ENCODE measurements at places on chromosomes 5 and 9.

GRCh38 chr9:34403554-34404380 is 27.1 kb upstream of the MYORG start:
- DNase-seq: peak; percentile 26

GRCh38 chr5:90056911-90057705 is 352.4 kb downstream of the CETN3 start:
- DNase-seq: no peak

GRCh38 chr9:17425384-17425783 is 153.5 kb upstream of the SH3GL2 start:
- no peak for DNase-seq

- DNase-seq: no peak
Measured at GRCh38 chr5:912280-913091, 19.8 kb downstream of the TRIP13 start.

DNA sequence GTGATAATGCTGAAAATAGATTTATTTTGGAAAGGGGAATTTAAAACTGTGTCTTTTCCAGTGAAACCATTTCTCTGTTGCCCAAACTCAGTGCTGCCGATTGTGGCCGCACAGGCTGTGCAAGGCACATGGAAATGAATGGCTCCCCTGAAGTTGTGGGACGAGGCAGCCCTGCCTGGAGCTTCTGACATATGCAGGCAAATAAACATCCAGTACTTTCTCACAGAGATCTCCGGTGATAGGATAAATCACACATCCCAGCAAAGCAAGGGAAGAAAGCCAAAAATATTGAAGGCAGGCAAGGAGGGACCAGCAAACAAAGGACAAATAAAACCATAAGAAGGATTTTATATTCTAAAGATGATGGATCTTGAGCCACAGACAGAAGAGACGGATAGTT is 464.5 kb downstream of the MTRR start:
- DNase-seq: no peak

DNA sequence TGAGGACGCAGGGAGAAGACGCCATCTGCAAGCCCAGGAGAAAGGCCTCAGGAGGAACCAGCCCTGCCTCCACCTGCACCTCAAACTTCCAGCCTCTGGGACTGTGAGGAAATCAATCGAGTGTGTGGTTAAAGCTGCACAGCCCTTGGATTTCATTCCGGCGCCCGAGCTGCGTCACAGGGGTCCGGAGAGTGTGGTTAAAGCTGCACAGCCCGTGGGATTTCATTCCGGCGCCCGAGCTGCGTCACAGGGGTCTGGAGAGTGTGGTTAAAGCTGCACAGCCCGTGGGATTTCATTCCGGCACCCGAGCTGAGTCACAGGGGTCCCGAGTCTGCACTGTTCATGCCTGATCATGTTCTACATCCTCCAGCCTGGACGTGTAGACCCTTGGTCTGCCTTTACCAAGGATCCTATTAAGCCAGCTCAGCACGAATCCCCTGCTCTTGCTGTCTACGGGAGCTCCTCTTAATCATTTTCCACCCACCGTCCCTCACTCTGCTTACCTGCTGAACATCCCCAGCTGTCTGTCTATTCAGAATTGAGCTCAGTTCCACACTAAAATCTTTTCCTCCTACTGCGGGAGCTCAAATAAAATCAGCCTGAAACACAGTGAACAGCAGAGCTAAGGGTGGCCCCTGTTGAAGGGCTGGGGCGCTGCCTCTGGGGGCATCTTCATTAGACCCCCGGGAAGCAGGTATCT is 73.0 kb upstream of the OLFM1 start:
- DNase-seq: no peak

GRCh38 chr5:83567741-83568140 is 96.2 kb downstream of the VCAN start:
- DNase-seq: no peak

GRCh38 chr9:135994501-135995192 is 33.5 kb upstream of the UBAC1 start:
- no peak for DNase-seq

- DNase-seq: no peak
Measured at GRCh38 chr5:140145256-140145655, 19.5 kb downstream of the IGIP start.

- DNase-seq: no peak
Measured at GRCh38 chr5:129477532-129477931, 17.4 kb downstream of the ADAMTS19 start.

- no peak for DNase-seq
Measured at GRCh38 chr9:116088396-116088795, 65.2 kb upstream of the PAPPA start.

DNA sequence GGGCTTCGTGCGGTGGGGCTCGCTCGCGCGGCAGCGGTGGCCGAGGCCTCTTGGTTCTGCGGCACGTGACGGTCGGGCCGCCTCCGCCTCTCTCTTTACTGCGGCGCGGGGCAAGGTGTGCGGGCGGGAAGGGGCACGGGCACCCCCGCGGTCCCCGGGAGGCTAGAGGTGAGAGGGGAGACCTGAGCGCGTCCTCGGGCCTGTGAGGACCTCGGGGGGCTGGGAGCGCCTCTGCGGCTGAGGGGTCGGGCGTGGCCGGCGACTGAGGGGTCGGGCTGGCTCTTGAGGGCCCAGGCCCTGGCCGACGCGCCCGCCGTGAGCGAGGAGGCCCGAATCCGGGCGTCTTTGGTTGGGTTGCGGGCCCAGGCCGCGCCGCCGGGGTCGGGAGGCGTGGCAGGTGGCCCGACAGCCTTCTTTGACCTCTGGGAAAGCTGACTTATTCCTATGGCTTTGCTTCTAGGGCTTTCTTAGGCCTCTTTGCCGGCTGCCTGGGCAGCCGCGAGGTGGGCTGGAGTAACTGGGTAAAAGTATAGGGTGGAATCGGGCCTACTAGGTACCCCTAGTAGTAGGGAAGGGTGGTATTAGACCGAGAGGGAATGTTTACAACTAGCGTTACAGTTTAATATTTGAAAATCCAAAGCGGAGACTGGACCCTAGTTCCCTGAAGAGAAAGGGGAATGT is at the start of gene CANX:
TSS of gene CANX (plus strand) at position 33 of the 681 bp plus-strand sequence. CDS start 6,715 bp downstream, outside the sequence.
- DNase-seq: no peak

DNA sequence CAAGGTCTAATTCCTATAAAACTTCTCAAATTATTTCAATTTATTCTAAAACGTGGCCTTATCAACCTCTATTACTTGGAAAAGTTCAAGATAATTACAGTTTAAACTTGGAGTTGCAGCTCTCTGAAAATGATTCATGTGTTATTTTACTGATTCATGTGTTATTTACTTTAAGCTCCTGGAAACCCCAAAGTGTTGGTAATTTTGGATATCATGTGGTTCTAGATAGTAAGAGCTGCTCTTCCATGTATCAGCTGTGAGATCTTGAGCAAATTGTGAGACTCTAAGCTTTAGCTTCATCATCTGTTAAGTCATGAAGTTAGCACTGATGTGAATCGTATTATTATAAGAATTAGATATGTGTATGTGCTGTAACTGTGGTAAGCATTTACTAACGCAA is 749.2 kb downstream of the TLE4 start:
- DNase-seq: peak; percentile 45

DNA sequence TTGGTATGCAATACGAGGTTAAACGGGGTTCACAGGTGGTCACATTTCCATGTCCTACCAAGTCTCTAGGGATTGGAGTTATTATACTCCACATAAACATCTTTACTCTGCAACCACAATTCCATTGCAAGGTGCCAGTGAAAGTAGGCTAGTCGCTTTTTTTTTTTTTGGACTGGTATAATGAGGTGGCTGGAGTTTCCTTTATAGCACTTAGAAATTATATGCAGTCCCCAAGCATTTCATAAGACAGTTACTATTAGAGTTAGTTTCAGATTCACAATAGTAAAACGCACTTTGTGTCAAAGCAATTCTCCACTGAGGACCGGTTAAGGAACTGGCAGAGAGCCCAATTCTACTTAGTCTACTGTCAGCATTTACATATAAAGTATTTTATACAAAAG is 1.4 kb downstream of the MEF2C start:
- DNase-seq: no peak

- DNase-seq: peak; percentile 49
Measured at GRCh38 chr5:15013654-15014463, 142.3 kb upstream of the ANKH start.

DNA sequence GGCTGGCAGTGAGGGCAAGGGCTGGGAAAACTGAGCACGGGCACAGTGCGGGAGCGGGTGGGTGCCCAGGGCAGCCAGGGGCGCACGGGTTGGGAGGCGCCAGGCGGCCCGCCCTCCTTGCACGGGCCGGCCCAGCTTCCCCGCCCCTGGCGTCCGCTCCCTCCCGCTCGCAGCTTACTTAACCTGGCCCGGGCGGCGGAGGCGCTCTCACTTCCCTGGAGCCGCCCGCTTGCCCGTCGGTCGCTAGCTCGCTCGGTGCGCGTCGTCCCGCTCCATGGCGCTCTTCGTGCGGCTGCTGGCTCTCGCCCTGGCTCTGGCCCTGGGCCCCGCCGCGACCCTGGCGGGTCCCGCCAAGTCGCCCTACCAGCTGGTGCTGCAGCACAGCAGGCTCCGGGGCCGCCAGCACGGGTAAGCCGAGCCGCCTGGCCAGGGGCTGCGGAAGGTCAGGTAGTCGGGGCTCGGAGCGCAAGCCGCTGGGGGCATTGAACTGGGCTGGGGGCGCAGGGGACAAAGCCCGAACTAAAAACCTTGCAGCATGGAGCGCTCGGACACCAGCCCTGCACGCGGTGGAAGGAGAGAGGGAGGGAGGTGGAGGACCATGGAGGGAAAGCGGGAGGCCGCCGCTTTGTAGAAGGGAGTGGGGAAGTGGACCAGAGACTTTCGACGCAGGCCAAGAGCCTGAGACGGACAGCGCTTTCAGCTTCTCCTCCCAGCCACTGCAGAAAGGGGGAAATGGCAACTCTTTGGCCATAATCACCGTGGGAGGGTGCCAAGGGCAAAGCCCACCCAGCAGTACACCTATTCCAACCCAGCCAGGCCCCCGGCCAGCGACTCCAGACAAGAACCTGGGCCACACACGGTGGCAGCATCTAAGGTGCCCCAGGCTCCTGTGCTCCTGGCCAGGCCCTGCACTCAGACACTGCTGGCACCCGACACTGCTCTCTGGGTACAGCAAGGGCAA is at the start of gene TGFBI:
TSS of gene TGFBI (plus strand) at position 207 of the 961 bp plus-strand sequence. CDS start at position 275, 68 bp downstream.
- DNase-seq: no peak

GRCh38 chr9:127183814-127184582 is 61.6 kb upstream of the ANGPTL2 start:
- no peak for DNase-seq

DNA sequence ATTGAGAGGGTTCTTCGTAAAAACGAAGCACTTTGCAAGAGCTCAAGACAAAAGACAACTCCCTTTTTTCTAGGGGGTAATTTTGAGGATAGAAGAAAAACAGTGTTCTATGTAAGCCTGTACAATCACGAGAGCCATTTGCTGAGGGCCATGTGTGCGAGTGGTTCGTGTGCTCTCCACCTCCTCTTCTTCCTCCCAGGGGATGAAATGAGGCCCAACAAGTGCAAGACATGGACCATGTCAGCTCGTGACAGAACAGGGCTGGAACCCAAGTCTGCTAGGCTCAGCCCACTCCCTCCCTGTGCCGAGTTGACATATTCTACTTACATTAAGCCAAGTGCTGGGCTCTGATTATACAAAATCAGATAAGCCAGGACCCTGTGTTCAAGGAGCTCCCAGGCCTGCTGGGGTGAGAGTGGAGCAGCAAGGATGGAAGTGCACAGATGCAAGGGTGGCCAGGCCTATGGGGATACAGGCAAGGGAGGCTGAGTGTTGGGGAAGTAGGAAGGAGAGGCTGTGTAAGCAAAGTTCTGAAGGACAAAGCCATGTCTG is 97.9 kb upstream of the MSX2 start:
- DNase-seq: no peak

- peak; percentile 68 for DNase-seq
Measured at GRCh38 chr5:129771058-129771838, 23.4 kb downstream of the MINAR2 start.

GRCh38 chr9:136544548-136544963 is 1.3 kb downstream of the NOTCH1 start:
- no peak for DNase-seq

DNA sequence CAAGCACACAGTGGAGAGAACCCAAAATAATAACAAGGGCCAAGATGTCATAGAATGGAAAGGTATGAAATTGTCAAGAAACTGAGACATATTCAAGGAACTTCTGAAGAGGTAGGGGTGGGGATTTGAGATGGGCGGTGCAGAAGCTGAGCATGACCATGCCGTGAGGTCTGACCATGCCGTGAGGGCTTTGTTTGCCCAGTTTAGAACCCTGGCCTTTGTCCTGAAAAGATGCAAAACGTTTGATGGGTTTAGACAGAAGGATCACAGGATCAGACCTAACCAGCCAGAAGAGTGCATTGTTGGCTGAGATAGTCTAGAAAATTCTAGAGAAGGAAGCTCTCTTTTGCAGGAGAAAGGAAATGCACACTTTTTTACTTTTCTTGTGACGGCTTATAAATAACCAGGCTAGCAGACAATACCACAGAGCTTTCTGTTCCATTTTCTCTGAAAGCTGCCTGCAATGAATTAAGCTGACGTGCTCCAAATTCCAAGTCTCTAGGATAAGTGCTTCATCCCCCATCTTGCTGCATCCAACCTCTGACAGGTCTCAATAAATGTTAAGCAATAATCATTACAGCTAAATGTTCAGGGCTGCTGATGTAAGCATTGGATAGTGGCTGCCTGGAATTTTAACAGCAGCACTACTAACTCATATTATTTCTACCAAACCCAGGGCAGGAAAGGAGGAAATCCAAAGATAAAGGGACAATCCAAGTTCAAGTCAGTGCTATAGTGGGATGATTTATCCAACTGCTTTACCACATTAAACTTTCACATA is 110.9 kb upstream of the IL6ST start:
- DNase-seq: no peak

- no peak for DNase-seq
Measured at GRCh38 chr5:127871503-127872153, 168.4 kb downstream of the CCDC192 start.

DNA sequence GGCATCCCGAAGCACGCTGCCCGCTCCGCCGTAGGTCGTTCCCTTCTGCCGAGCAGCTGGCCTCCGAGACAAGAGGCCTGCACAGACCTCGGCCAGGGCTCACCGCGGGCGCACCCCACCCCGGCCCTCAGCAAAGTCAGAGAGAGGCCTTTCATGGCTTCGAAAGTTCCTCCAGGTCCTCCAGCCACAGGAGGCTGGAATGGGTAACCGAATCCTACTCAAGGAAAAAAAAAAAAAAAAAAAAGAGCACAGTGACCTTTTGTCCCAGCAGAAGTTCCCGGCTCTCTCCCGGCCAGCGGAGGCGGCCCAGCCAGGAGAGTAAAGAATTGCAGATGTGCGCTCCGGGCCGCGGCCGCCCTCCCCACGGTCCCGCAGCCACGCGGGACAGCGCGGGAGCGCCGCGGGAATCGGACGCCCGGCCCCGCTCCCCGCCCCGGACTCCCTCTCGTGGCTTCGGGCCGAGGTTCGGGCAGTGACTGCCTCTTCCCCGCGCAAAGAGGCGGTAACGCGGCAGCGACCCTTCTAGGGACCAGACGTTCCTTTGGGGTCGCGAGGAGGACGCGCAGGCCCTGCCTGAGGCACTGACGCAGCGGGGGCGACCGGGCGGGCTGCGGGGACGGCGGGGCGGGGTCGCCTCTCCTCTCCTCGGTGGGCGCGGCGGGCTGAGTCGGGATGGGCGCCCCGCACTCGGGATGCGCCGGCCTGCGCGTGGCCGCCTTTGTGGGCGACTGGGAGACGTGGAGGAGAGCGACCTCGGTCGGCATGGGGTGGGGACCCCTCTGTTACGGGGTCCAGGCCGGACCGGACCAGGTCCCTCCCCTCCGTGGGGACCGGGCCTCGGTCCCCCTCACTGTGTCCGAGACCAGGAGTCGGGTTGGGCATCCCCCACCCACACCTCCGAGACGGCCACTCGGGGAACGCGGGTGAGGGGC is 754 bp downstream of the GFPT2 start:
- DNase-seq: no peak

All from amniotic stem cell (primary cell).